ENCODE measurements at places on chromosomes 12 and 14. TPM values are rescaled to one million over a fixed set of nuclear protein-coding genes. Genes with fewer than 3 reads are reported as not detected.

GRCh38 chr12:49529414-49529813, 9.4 kb upstream of the KCNH3 start:
- no peak for DNase-seq

GRCh38 chr12:54082397-54082892, 28.8 kb downstream of the HOXC4 start:
- peak; percentile 88 for DNase-seq

DNA sequence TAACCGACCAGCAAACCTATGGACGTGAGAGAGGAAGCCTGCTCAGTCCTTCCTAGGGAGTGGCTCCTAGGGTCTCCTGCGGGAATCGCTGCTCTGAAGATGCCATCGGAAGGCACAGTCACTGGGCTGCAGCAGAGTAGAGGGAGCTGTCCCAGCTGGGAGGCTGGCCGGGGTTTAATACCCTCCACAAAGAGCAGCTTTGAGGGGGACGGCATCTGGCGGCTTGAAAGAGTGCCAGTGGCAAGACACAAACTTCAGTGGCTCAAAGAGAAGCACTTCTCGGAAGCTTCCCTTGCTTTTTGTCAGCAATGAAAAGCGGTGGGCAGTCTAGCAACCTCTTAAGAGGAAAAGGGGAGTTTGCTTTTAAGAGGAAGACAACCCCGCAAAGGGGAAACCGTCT, 114.6 kb downstream of the TMEM132C start:
- no peak for DNase-seq

GRCh38 chr12:57764662-57765002, 2.2 kb downstream of the CYP27B1 start:
- no peak for DNase-seq

DNA sequence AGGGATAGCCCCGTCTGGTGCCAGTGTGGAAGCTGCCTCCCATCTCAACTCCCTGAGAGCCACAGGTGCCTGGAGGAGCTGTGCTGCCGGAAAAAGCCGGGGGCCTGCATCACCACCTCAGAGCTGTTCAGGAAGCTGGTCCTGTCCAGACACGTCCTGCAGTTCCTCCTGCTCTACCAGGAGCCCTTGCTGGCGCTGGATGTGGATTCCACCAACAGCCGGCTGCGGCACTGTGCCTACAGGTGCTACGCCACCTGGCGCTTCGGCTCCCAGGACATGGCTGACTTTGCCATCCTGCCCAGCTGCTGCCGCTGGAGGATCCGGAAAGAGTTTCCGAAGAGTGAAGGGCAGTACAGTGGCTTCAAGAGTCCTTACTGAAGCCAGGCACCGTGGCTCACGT, 25.5 kb upstream of the P2RX4 start:
- no peak for DNase-seq

GRCh38 chr12:6386038-6386437, 2.1 kb downstream of the LTBR start:
- DNase-seq, result no peak

DNA sequence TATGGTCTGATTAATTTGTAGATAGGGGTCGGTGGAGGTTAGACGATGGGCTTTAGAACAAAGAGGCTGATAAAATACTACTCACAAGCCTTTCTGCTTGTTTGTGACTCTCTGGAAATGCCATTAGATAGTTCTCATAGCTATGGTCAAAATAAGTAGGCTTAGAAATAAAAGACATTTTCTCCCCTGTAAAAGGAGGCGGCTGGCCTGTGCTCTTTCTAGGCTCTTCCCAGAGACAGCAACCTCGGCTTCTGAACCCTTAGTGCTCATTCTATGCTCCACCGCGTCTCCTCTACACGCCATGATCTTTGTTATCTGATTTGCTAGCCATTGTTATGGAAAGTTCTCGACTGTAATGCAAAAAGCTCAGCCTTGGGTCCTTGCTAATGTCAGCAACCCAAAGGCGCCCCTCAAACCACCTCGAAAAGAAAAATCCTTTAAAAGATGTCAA, 64.5 kb downstream of the CRADD start:
- DNase-seq, result no peak

GRCh38 chr14:29463727-29464395, 463.8 kb downstream of the PRKD1 start:
- DNase-seq, result no peak

GRCh38 chr12:84756961-84757360, 155.6 kb downstream of the SLC6A15 start:
- DNase-seq, result no peak

Gene RNASE3
- polyA plus RNA-seq, result 1.4 TPM

Gene KRT86
- polyA plus RNA-seq, result not detected

Gene EXD2
- 39.8 TPM for polyA plus RNA-seq

Gene CIPC
- 26.7 TPM for polyA plus RNA-seq

Measured in renal pelvis (tissue), 12 donors.